ENCODE measurements at places on chromosomes 12 and 14. TPM values are rescaled to one million over a fixed set of nuclear protein-coding genes. Genes with fewer than 3 reads are reported as not detected.

DNA sequence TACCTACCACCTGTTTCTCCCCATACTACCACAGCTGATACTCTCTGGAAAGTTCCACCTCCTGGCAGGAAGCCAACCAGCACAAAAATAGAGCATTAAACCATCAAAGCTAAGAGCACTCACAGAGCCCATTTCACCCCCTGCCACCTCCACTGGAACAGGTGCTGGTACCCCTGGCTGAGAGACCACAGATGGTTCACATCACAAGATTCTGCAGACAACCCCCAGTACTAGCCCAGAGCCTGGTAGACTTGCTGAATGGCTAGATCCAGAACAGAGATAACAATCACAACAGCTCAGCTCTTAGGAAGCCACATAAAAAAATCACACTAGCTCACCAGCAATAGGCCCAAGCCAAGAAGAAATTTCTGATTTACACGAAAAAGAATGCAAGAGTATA is 855.2 kb downstream of the FSCB start:
- no peak for DNase-seq

Gene TDRD9
- 28.6 TPM for polyA plus RNA-seq

Gene RFX4
- 0.05 TPM for polyA plus RNA-seq

DNA sequence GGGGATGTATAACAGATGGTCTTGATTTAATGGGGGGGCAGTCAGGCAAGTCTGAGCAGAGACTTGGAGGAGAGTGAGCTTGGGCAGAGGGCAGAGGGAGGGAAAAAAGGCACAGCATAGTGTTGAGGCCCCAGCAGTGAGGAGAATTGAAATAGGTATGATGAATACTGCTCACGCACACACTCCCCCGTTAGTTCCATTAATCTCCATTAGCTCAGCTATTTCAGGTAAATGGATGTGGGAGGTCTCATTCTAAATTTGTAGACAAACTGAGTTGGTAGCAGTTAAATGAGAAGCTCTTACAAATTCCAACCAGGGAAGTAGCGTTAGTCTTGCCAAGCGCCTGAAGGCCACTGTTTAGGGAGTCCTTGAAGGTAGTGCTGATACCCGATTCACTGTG is 66.7 kb upstream of the STON2 start:
- no peak for DNase-seq

- no peak for DNase-seq
Observed at GRCh38 chr12:46550266-46550879, 177.8 kb upstream of the SLC38A2 start.

- no peak for DNase-seq
Observed at GRCh38 chr12:46374310-46374709, 1.7 kb upstream of the SLC38A2 start.

DNA sequence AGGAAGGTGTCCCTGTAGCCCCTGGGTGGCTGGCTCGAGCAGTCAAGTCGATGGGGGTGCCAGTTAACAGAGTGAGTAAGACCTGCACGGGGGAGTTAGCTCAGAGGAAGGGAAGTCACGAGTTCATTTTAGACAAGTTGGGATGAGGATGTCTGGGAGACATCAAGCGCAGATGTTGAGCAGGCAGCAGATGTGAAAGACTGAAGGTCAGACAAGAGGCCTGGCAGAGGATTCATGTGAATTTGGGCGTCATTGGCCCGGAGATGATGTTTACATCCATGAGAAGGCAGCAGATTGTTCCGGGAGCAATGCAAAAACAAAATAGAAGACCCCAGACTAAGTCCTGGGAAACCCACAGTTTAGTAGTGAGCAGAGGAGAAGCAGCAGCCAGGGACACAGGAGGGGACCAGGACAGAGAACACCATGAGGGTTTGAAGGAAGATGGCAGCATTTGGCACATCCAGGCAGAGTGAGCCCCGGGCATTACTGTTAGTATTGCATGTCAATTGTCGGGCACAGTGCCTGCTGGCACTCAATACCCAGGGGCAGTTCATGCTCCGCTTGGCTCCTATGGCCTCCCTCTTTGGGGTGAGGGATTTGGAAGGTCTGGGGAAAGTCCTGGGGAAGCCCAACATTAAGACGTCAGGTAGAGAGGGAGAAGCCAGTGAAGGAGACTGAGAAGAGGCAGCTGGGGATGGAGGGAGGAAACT is 15.1 kb downstream of the LTBP2 start:
- no peak for DNase-seq

DNA sequence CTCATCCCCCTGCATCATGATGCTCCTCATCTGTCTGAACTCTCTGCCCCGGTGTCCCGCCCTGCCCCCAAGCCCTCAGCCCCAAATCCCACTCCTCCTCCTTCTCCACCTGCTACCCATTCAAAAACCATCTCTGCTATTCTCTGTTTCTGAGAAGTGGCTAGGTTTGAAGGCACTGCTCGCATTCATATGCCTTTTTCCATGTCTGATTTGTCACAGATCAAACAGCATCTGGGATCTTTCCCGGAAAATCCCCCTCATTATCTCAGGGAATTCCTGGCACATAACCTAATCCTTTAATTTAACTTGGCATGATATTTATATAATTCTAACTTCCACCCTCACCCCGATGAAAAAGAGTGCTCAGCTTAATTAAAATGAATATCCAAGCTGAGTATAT is 3.3 kb upstream of the ADAM20 start:
- DNase-seq: no peak

DNA sequence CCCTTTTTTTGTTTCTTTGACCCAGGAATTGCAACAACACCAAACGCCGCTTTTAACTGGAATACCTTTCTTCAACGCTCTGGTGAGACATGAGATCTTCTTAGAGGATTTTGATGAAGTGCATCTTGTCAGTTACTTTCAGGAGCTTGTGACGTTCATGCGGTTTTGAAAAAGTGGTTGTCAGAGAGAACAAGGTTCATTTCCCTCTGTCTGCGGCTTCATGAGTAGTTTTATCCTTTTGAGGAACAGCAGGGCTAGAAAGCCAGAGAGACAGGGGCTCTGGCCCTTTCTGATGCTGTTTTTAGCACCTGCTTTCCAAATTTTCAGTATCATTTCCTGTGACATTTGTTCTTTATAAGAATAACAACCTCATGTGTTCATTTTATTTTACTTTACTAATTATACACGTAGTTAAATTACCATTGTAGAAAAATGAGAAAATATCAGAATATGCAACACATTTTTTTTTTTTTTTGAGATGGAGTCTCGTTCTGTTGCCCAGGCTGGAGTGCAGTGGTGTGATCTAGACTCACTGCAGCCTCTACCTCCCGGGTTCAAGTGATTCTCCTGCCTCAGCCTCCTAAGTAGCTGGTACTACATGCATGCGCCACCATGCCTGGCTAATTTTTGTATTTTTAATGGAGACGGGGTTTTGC is 61.8 kb downstream of the GLT1D1 start:
- no peak for DNase-seq

DNA sequence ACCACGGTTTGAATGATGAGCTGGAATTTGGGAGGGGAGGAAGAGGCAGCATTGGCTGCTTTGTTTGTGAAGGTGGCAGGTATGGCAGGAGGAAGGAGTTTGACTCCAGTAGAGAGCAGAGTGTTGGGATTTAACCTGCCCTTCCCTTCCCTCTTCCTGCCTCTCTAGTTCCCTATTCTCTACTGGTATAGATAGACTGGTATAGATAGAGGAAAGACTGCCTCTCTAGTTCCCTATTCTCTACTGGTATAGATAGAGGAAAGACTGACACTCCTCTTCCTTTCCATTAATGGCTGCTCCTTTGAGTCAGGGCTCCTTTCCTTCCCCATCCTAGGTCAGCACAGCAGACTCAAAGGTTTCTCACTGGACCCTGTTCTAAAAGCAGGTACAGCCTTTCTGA is 8.4 kb upstream of the SYCP3 start:
- DNase-seq: no peak

GRCh38 chr12:47744005-47744651 is 14.6 kb downstream of the RAPGEF3 start:
- peak; percentile 79 for DNase-seq

DNA sequence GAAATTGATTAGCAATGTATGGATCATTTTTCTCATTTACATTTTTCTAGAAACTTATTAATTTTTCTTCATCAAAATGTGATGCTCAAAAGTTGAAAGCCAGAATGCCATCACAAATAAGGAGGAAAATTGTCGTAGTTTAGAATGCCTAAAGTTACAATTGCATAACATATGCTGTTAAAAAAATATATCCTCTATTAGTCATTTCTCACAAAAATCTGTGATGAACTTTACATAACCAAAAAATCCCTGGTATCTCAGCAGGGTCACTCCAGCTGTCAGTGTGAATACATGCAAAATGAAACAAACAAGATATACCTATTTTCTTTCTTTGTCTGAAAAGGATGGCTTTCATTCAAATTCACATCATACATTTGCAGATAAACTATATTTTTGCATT is 358.9 kb downstream of the PAWR start:
- DNase-seq: no peak

Measured in pancreas (tissue), 10 donors.